ENCODE measurements at places on chromosomes 11 and 22.

DNA sequence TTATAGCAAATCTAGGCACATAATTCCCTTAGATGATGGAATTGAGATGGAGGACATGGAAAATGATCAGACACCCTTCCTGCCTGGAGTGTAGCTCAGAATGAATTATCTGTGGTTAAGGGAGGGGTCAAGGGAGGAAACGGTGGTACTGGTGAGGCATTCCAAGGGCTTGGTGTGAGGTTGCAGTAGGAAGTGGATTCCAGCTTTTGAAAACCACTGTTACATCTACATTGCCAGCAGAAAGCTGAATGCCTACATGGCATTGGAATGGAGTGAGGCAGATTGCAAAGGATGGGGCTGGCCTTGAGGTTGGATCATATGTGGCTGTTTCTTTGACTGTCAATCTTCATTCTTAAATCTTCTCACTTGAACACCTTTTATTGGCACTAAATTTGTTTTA is 684.4 kb downstream of the NTM start:
- no peak for DNase-seq

DNA sequence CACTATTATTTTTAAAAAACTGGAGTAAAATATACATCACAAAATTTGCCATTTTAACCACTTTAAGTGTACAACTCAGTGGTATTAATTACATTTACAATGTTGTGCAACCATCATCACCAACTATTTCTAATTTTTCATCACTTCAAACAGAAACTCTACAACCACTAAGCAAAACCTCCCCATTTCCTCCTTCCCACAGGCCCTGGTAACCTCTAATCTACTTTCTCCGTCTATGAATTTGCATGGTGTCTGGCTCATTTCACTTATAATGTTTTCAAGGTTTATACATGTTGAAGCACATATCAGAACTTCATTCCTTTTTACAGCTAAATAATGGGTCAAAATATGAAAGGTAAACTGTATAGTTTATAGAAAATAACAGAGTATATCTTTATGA is 24.4 kb downstream of the DDI1 start:
- DNase-seq = no peak

DNA sequence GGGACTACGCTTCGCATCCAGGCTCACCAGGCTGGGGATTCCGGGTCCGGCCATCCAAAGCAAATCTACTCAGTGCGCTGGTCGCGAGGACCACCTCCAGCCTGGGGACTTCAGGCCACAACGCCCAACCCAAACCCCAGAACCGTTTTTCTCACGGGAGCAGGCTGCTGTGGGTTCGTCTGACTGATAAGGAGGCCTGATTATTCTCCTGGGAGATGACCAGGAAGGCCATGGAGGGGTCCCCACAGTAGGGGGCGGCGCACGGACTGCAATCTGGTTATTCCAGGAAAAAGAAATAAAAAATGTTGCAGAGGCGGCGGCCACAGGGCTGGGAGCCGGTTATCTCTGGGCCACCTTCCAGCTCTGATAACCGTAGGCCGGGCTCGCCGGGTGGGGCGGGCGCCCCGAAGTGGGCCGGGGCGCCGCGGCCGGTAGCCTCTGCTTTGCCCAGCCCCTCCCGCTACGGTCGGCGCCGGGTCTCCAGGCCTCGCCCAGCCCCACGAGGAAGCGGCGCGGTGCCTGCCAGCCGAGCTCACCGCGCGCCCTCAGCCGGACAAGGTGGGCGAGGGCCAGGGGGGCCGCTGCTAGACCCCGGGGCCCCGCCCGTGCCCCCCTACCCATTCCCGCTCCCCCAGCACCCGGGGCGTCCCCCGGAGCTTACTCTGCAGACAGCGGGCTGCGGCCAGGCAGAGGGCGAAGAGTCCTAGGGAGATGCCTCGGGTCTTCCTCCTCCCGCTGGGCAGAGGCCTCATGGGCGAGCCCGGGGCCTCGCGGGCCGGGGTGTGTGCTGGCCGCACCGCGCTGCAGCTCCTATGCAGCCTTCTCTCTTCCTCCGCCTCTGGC is 446 bp downstream of the VSTM5 start:
- no peak for DNase-seq

DNA sequence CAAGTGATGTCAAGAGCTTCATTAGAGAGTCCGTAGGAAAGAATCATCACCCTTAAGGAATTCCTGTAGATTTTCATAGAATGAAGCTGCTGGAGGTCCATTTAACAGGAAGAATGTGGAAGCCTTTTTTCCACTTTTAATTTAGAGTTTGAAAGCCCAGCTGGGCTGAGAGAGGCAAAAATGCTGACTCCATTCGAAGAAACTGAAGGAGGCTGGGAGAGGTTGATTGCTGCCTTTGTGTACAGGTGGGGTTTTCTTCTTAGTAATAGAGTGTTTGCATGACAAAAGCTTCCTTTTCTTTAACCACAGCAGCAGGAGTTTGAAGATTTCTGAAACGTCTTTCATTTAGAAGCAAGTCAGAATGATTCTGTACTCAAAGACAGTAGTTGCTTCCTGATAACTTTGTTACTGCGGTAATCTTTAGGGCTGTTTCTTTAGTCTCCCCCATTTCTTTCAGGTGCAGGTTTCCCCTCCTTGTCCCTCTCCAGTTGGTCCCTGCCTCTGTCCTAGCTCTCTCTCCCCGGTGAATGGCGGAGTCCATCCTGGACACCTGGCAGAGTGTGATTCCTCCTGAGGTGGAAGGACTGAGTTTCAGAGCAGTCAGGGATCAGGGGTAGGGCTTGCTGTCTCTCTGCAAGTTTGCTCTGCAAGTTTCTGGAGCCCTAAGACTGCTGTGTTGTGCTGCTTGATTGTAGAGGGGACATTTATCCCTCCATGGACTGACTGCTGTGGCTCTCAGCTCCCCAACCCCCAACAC is 166.2 kb downstream of the LDLRAD3 start:
- DNase-seq = no peak

DNA sequence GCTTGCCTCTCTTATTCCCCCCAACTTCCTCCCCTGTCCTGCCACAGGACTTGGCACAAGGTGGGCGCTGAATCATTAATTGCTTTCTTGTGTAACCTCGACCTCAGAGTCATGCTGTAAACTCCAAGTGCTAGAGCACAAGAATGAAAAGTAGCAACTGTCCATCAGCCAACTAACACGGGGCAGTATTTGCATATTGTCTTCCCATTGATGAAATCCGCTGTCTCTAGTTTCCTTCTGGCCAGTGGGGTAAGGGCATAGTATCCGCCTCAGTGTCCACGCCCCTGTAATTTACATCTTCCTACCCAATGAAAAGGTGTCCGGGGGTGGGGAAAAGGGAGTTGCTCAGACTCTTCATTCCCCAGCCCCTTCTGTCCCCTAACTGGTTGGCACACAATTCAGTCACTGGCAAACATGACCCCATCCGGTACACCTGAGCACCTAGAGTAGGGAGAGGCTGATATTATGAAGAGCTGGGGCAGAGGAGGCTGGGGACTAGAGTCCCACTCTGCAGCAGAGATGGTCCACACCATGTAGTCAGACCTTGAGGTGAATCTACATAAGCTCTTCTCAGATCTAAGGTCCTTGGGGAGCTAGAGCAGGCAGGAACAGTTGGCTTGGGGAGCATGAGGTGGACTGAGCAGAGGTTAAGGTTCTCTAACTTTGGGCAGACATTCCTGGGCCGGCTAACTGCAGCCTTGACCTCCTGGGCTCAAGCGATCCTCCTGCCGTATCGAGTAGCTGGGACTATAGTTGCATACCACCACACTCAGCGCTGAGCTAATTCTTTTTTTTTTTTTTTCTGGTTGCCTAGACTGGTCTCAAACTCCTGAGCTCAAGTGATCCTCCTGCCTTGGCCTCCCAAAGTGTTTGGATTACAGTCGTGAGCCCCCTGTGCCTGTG is 6.8 kb upstream of the GGA1 start:
- no peak for DNase-seq
